ENCODE measurements at places on chromosomes 5 and 9. TPM values are rescaled to one million over a fixed set of nuclear protein-coding genes. Genes with fewer than 3 reads are reported as not detected.
A peak's percentile ranks its signal among the peaks of the same experiment; 100 is the strongest.

The SLC6A18 gene
- not detected for total RNA-seq

The HRH2 gene
- 5.7 TPM for total RNA-seq

The BAAT gene
- total RNA-seq, result not detected

The TENT4A gene
- 28.9 TPM for total RNA-seq

DNA sequence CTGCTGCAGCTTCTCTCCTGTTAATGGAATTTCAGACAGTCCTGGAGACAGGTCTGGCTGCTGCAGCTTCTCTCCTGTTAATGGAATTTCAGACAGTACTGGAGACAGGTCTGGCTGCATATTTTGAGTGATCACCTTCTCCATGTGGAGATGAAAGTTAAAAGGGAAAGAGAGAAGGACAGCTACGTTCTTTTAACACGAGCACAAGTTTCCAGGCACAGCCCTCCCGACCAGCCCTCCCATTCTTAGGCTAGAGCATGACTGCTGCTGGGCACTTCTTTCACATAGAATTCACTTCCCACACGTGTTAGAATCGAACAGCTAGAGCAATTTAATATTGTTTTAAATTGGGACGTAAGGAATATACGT lies 133.3 kb upstream of the DMRT1 start:
- no peak for DNase-seq

- DNase-seq, result peak; percentile 90
These were observed 2.0 kb upstream of the CCL27 start for GRCh38 chr9:34664281-34665066.

DNA sequence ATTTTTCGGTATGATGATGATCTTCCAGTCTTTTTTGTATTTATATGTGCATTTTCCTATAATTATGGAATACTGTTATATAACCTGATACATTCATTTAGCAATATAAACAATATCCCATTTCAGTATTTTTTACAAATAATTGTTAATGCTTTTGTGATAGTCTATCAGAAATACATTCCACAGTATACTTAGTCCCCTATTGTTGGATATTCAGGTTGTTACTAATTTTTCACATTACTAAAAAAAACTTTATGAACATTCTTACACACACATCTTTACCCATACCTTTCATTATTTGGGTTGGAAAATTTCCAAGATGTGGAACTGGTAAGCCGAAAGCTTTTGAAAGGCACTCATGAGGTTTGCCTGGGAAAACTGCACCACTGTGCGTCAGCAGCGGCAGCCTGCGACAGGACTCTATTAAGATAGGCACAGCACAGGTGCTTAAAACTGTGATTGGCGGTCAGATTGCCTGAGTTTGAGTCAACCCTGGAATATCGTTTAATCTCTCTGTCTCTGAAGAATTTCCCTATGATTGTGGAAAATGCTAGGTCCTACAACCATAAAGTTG lies 147.5 kb upstream of the ERCC6L2 start:
- DNase-seq, result no peak

GRCh38 chr9:16726718-16727451 lies 143.6 kb downstream of the BNC2 start:
- DNase-seq, result peak; percentile 76

DNA sequence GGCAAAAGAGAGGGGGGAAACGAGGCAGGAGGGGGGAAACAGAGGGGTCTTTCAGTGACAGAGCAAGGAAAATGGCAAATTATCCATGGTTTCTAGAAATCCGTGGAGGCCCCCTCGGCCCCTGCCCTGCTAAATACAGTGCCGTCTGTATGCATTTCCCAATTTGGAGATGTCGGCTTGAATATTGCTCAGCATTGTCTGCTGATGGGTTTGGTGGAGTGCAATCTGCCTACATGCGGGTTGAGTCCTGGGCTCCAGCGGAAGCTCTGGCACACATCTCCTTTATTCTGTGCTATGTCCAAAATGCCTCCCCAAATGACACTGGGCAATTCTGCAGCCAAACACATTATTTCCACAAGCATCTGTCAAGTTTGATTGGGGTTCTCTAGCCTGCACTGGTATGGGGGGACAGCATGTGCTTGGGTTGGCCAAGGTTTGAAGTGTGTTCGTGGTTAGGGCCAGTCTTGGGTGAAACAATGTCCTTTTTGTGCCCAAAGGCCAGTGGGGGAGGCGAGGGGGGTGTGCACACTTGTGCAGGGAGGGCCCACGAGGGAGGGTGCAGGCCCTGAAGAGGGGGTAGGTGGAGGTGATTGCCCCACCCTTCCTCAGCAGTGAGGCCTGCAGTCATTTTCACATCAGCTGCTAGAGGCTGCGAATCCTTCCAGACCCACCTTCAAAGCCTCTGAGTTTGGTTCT lies 6.2 kb upstream of the NEUROG1 start:
- no peak for DNase-seq

- no peak for DNase-seq
These were observed 52.8 kb upstream of the PRSS3 start for GRCh38 chr9:33742519-33742918.

GRCh38 chr5:81854485-81854884 lies 103.6 kb upstream of the SSBP2 start:
- no peak for DNase-seq

DNA sequence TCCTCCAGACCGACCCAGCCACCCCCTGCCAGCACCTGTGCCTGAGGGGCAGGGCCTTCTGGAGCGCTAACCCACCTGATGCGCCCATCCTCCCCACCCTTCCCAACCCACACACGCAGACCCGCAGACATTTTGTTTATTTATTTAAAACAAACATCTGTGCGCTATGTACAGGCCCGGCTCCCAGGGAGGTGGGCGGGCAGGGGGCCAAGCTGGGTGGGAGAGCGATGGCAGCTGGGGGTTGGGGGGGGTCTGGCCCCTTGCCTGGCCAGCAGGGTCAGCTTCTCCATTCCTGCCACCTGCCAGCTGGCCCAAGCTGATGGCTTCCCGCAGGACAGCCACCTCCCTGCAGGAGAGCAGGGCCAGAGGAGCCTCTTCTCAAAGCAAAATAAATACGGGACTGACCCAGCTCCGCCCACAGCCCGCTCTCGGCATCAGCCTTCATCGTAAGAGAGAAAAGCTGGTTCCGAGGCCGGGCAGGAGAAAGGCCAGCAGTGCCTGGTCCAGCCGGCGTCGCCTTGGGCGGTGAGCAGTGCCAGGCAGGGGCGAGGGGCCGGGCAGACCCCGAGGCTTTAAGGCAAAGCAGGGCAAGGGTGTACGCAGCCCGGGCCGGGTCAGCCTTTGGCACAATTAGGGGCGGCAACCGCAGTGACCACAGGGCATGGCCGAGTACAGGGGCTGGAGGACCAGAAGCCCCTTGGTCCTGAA lies 10.9 kb upstream of the CLIC3 start:
- no peak for DNase-seq

DNA sequence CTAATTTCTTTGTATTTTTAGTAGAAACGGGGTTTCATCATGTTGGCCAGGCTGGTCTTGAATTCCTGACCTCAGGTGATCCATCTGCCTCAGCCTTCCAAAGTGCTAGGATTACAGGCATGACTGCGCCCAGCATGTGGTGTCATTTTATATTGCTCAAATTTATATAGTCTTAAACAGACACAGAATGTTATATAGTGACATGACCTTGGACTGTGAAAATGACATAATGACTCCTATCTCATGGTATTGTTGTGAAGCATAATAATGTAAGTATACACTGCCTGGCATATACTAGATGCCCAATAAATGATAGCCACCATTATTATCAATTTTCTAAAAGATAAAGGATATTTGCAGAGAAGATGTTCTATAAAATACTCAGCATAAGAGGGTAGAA lies 177.2 kb upstream of the TBCA start:
- DNase-seq, result no peak

- DNase-seq, result no peak
These were observed 222.8 kb downstream of the HSPA4 start for GRCh38 chr5:133274597-133274935.

GRCh38 chr5:178525906-178526732 lies 64.1 kb downstream of the COL23A1 start:
- no peak for DNase-seq

- DNase-seq, result no peak
These were observed 10.9 kb upstream of the DOLPP1 start for GRCh38 chr9:129069862-129070641.

DNA sequence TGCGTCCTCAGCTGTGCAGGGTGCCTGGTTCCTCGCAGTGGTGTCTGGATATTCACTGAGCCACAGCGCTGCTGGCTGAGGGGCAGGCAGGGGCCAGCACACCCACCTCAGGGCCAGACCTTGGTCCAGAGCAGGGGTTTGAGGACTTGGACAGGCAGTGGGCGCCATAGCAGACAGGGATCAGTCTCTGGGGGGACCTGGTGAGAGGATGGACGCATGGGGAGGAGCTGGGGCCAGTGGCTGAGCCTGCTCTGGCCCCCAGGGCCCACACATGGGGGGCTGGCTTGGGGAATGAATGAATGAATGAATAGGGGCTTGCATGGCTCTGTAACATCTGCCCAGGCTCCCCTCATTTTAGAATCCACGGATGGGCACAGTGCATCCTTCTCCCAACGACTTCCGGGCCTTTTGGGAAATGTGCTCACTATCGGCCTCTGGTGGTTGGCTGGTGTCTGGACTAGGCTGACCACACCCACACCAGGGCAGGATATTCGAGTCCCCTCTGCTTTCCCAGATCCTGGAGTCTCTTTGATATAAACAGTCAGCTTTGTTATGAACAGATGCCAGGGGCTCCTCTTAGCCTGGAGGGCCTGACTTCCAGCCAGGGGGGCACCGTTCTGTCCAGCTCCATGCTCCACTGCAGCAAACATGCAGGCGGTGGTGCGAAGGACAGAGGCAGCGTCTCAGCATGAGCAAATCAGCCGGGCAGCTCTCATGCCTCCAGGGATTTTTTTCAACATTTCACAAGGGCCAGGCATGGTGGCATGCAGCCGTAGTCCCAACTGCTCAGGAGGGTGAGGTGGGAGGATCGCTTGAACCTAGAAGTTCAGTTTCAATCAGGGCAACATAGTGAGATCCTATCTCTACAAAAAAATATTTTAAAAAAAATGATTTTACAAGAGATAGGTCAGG lies 62.6 kb downstream of the NEK6 start:
- DNase-seq, result peak; percentile 80

DNA sequence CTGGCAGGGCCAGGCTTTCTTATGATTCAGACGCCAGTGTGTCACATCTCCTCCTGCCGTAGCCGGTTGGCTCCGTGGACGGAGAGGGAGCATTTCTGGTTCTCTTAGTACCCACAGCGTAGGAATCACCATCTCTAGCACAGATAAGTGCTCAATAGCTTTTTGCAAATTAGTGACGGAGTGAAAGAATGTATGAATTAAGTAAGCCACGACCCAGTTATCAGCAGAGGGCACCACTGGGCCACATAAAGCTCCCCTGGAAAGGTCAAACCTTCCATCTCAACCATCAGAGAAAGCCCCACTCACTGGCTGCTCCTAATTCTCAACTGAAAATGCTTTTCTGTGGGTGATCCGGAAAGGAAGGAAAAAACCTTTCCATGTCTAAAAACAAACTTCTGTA lies 317.0 kb upstream of the ADCY2 start:
- no peak for DNase-seq

GRCh38 chr9:13721481-13722235 lies 442.2 kb upstream of the MPDZ start:
- DNase-seq, result no peak

Data from ureter (tissue), 1 donor.